ENCODE measurements at places on chromosomes 12 and 14.
A peak's percentile ranks its signal among the peaks of the same experiment; 100 is the strongest.

- no peak for DNase-seq
Measured at GRCh38 chr12:131699434-131699833, 11.5 kb upstream of the SFSWAP start.

DNA sequence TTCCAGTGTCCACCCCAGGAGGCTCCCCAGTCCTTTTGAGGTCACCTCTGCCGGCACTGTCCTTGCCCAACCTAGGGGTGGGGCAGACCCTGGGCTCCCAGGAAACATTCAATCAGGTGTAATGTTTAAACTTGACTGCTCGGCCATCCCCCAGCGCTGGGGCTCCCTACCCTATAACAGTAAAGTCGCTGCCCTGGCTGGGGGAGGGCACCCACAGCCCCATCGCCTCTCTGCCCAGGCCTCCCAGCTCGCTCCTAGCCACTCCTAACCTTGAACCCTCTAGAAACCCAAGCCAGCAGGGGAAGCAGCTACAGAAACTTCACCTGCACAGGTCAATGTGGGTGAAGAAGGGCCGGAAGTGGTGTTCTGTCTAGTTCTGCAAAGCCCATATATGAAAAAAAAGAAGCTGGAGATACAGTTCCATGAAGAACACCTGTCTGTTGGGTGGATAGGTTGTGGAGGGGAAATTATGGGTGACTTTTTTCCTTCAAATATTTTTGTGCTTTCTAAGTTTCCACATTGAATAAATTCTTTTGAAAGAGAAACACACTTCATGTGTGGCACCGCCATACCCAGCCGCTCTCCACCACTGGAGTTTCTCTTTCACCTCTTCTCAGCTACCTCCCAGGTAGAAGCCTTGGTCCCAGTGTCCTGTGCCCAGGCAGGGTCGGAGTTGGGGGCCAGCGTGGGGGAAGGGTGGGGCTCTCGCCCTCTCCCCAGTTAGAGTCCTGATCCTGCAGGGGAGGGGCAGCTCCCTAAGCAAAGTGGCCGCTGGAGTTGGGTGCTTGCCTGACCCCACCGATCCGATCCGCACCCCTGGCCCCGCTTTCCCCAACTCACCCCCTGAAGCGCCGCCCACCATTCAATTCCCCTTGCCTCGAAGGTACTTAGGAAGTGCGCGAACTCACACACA lies 1.1 kb downstream of the CLMN start:
- no peak for DNase-seq

DNA sequence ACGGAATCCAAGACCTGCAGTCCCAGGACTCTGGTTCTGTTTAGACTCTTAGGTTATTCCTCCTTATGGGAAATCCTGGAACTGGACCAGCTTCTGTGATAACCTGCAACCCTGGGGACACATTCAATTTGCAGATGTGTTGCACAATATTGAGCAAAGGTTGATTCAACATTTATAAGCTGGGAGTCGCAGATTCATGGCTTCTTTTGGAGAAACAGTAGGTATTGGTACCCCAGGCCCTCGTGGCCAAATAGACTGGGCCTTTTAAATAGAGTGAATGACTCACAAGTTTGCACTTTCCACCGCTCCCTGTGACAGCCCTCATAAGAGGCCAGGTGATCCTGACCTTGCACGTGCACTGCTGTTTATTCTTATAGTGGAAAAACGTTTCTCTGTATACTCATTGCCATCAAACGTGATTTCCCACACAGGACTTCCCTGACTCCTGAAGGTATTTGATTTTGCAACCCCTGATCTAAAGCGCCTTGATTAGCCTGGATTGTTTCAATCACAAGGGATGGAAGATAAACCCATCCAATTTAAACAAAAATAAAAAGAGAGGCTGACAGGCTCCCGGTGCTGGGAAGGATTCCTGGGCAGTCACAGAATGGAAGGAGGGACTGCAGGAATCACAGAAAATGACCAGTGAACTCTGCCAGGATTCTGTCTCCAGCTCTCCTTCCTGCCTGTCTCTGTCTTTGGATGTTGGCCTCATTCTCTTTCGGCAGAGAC lies 98.0 kb downstream of the VCPKMT start:
- no peak for DNase-seq

GRCh38 chr12:68065687-68066086 lies 76.4 kb downstream of the IFNG-AS1 start:
- DNase-seq = no peak

DNA sequence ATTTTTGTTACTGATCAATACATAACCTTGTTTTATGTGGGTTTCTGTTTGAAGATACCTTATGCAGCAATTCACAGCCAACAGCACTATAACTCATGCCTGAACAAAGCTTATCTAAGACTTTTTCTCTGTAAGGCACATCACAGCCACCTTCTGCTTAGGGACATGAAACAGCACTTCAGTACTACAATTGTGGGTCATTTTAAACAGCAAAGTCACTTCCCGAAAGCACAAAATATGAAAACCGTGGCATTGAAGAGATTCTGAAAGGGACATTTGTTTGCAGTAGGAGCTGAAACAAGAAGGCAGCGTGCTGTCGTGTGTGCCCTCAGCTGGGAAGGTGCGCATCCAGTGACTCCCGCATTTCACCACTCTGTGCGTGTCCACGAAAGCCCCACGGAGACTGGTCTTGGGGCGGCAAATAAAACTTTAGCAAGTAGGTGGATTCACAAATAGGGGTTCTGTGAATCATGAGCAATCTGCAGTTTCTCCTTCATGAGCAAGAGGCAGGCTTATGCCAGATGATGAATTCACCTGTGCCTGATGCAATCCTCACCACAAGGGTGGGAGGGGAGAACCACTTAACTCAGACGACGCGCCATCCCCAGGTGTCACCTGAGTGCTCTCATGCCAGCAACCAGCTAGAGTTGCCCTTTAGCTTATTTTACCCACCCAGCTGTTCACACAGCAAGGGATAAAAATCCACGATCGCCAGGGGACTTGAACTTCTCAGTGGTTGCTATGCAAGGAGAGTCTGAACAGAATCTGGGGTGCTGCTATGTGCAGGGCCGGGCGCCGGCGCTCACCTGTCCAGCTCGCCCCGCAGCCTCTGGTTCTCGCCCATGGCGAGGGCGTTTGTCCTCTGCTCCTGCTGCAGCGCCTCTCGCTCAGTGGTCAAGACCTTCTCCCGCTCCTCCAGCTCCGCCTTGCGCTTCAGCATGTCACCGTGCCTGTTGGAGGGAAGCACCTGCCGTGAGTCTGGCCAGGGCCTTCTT lies 54.9 kb upstream of the GPR68 start:
- DNase-seq = no peak

- peak; percentile 10 for DNase-seq
Measured at GRCh38 chr14:73180385-73180805, 44.1 kb downstream of the PSEN1 start.

- no peak for DNase-seq
Measured at GRCh38 chr12:49137476-49137875, 6.3 kb upstream of the TUBA1B start.

GRCh38 chr14:39005044-39005880 lies 97.8 kb downstream of the SEC23A start:
- no peak for DNase-seq

- DNase-seq = no peak
Measured at GRCh38 chr14:74349757-74350156, 1.5 kb downstream of the VRTN start.

- no peak for DNase-seq
Measured at GRCh38 chr14:75615200-75615599, 36.8 kb downstream of the FLVCR2 start.

- DNase-seq = no peak
Measured at GRCh38 chr12:53232646-53233461, 845 bp upstream of the RARG start.

- DNase-seq = no peak
Measured at GRCh38 chr12:122184517-122184916, 1.6 kb downstream of the LRRC43 start.

DNA sequence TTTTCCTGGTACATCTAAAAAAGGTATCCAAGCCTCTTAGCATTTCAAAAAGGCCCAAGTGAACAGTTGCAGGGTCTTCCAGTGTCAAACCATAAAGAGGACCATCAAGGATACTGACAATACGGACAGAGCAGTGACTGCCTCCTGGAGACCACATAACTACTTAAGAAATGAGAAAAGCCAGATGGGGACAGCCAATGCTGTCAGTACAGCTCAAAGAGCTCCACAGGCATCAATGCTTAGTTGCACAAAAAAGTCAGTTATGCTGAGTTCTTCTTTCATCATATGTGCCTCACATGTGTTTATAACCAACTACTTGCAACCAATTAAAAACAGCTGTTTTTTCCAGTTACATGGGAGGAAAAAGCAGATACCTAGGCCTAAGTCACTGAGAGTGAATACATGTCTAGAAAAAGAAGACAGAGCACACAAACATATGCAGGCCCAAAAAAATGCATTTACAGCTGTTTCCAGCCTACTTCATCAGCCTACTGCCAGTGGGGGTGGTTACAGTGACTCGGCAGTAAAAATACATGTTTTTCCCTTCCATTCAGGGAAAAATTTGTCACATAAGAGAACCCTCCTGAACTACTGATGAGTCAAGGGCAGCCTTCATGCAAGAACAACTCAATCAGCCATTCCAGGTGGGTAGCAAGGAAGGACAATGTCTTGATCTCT lies 84.0 kb downstream of the DCAF5 start:
- no peak for DNase-seq

- DNase-seq = no peak
Measured at GRCh38 chr12:75702477-75703093, 191.2 kb upstream of the KRR1 start.

DNA sequence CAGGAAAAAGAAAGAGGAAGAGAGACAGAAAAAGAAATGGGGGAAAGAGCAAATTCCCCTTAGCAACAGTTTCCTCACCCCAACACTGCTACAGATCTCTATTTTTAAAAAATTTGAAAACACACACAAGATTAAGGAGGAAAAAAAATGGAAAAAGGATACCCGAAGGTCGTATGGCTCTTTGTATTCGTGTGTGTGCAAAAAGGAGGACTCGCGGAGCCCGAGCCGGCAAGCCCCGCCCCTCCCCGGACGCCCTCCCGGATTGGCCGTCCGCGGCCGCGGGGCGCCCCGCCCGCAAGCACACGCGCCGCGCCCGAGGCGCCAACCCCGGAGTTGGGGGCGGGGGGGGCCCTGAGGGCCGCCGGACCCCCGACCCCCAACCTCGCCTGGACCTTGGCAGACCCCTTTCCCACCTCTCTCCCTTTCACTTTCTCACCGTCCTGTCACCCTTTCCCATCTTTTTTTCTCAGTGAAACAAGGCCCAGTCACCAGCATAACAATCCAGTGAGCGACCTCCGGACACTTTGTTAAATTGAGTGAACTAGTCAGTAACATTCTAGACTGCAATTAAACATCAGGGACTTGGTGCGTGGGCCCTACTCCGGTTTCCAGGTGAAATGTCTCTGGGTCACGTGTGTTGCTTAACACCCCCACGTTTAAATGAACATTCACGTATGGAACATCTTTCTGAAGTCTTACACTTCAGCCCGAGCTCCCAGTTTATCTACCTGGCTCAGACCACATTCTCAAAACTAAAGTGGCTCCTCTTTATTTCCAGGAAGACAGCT lies at the start of gene C14orf93:
Gene C14orf93 (minus strand): TSS at position 205 of the 788 bp plus-strand sequence. CDS start 11,120 bp downstream, outside the sequence.
- no peak for DNase-seq

DNA sequence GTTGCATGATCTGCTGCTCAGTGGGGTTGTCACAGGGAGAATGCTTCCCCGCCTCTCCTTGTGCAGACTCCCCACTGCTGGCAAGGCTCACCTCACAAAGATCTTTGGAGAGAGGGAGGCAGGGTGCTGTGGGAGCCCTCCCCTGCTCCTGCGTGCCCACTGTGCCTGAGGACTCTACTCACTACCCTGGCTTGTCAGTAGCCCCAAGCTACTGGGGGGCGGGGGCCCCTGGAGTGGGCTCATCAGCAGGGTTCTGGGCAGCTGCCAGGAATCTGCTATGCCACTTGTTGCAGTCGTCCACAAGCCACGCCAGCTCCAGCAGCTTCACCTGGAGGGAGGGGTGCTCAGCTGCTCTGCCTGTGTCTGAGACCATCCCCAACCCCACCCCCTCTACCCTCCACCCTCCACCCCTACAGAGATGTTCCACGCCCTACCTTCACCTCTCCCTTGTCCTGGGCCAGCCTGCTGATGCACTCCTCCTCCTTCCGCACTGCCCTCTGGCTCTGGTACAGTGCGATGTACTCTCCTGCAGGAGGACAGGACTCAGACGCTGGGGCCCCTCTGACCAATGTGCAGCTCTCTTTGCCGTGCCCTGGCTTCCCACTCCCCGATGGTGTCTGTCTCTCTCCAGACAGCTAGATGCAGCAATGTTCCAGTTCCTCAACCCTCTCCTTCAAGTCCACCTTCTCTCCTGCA lies 14.2 kb upstream of the BLTP3B start:
- DNase-seq = no peak

- no peak for DNase-seq
Measured at GRCh38 chr12:38392554-38393144, 76.1 kb downstream of the ALG10B start.

DNA sequence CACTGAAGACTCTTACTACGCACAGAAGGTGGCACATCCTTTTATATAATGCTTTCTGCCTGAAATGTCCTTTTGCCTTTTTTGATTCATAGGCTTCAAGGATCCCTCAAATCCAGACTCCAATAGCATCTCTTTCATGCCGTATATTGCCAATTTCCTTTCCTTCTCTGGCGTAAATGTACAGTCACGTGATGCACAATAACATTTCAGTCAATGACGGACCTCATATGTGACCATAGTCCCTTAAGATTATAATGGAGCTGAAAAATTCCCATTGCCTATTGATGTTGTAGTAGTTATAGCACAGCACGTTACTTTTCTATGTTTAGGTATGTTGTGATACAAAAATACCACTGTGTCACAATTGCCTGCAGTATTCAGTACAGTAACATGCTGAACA lies 196.3 kb downstream of the MSRB3 start:
- DNase-seq = no peak

DNA sequence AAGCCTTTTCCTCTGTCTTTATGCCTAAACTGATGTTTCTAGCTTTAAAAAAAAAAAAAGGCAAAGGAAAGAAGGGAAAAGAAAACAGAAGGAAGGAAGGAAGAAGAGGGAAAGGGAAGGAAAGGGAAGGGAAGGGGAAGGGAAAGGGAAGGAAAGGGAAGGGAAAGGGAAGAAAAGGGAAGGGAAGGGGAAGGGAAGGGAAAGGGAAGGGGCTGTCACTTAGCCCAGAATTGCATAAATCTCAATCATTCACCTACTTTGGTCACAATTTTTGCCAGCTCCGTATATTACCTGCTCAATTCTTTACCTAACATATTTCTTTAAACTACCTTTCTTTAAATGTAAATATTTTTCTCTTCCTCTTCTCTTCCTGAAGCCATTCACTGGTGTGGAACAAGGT lies 26.8 kb downstream of the CIT start:
- DNase-seq = no peak

GRCh38 chr14:24954037-24954699 lies 95.8 kb downstream of the STXBP6 start:
- no peak for DNase-seq

- no peak for DNase-seq
Measured at GRCh38 chr12:108304633-108305032, 34.5 kb downstream of the CMKLR1 start.

- no peak for DNase-seq
Measured at GRCh38 chr12:65620046-65620445, 204.2 kb upstream of the HMGA2 start.

- no peak for DNase-seq
Measured at GRCh38 chr14:100733152-100733850, 6.6 kb downstream of the DLK1 start.

GRCh38 chr12:73277971-73278370 lies 1005.8 kb downstream of the TRHDE start:
- no peak for DNase-seq

All from AG04449 (cell line).